CD4-positive, alpha-beta T cell treated with Interleukin-6 at 100 ng/mL for 8 hours (primary cell): ENCODE measurements at places on chromosomes 2 and 18.

GRCh38 chr2:158293722-158294121 lies 162.8 kb downstream of the CCDC148 start:
- DNase-seq, result no peak

DNA sequence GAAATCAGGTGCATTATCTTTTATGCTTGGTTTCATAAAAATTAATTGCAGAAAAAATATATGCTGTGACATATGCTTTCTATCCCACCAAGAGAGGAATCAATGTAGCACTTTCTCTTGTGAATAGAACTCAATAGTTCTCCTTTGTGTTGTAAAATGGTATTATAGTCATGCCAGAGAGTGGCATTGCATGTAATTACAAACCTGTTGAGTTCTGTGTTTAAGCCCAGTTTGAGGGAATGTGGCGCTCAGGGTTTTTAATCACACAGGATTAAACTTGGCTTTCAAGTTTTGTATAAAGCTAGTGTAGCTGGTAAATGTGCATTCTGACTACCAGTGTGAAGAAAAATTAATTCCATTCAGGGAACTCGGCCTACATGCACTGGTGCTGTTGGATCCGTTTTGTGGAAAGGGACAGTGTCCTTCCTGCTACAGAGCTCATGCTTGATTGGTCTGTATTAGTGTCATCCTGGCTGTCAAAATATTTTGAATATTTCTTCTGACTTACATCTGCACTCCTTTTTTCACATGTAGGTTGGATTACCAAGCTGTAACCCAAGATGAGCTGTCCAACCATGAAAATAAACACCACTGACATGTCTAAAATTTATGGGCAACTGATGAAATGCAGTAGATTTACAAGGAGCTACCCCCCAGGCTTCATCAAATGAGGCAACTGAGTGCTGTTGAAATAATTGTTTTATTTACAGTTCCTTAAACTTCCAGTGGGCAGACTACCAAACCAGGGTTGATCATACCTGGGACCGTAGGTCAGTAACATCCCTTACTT lies 80.3 kb downstream of the SLC4A3 start:
- DNase-seq, result no peak

DNA sequence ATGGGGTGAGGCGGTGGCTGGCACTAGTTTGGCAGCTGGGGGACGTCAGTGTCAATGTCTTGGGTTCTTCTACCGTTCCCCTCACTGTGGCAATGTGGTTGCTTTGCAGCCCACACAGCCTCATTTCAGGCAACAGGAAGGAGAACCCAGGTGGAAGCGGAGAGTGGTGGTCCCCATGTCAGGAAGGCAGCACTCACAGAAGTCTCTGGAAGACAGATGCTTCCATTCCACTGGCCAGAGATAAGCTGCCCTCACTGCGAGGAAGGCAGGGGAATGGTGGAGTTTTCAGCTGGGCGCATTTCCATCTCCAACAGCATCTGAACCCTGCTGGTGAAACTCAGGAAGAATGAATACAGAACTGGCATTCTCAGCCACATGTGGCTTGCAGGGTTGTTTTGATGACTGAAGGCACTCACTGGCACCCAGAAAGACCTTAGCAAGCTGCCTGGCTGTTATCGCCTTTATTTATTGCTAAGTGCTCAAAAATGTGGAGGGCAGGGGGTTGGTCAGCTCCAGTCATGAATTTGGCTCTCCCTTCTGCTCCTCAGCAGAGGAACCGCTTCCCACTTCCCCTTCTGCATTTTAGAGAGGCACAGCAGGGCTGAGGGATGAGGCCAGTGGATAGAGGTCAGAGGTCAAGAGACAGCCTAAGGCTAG lies 19.4 kb downstream of the KCNIP3 start:
- DNase-seq, result no peak

DNA sequence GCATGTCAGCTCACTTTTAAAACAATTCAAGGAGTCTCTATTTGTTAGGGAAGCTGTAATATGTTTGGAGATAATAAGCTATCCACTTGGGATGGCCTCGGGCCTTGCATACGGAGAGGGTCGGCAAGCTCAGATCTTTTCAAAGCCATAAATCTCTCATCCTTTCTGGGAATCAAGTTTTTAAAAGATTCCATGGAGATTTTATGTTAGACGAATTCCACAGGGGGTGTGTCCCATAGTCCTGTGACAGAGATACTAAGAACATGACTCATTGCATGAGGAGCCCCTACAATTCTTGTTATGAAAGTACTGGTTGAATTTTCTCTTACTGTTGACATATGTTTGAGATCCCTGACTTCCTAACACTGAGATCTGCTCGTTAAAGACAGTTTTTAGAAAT lies 108.7 kb downstream of the FEZ2 start:
- no peak for DNase-seq

DNA sequence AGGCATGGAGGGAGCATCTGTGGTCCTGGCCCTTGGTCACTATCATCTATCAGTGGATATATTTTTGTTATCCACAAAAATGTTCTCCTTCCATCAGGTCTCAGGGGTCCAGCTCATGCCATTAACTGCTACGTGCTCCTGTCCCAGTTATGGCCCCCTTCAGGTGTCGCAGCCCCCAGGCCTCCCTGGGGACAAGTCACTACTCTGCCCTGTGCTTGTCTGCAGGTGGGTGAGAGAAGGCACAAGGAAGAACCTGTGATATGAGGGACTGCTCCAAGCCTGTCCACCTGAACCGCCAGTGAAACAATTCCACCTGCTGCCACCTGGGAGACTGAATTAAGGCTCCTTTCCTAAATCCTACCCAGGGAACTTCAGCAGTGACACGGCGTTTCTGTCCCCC lies 229.6 kb upstream of the ID2 start:
- DNase-seq, result no peak

DNA sequence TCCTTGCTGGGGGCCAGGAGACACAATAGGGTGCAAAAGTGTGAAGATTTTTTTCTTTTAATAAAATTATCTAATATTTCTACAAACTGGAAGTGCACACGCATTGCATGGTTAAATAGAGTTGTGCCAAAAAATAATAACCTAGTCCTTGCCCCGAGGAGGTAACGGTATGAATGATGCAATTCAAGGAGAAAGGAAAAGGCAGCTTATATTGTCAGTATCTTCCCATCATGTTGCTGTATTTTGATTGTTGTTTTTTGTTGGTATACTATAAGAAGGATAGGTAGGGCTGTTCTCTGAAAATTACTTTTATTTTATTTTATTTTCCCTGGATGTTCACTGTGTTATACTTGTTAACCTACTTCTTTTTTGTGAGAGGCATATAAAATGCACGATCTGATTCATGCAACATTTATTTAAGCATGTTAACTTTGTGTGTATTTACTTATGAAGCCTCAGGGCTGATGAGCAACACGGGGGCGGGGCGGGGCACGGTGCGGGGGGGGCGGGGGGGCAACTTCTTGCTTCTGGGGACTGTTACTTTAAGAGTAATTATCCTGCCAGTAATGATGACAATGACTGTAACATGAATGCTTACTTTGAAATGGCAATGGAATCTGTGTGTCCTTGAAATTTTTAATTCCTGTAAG lies 118.6 kb downstream of the AQP4 start:
- no peak for DNase-seq

DNA sequence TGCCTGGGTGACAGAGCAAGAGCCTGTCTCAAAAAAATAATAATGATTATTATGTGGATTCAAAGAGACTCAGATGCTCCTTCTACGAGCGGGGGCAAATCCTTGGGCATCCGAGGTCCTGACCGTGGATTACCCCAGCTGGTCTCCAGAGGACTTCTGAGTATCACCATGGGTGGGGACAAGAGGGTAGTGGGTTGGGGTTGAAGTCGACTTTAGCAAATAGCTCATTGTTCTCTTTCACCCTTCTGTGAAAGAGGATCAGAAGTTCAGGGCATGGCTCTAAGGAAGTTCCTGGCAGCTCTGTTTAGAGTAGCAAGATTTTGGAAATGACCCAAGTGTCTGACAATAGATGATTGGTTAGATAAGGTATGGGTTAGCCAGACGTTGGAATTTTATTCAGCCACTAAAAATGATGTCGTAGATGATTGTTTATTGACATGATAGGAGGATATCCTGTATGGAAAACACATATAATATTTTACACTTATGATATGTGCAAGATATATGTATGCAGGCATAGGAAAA lies 59.0 kb upstream of the SPRED2 start:
- DNase-seq, result no peak

DNA sequence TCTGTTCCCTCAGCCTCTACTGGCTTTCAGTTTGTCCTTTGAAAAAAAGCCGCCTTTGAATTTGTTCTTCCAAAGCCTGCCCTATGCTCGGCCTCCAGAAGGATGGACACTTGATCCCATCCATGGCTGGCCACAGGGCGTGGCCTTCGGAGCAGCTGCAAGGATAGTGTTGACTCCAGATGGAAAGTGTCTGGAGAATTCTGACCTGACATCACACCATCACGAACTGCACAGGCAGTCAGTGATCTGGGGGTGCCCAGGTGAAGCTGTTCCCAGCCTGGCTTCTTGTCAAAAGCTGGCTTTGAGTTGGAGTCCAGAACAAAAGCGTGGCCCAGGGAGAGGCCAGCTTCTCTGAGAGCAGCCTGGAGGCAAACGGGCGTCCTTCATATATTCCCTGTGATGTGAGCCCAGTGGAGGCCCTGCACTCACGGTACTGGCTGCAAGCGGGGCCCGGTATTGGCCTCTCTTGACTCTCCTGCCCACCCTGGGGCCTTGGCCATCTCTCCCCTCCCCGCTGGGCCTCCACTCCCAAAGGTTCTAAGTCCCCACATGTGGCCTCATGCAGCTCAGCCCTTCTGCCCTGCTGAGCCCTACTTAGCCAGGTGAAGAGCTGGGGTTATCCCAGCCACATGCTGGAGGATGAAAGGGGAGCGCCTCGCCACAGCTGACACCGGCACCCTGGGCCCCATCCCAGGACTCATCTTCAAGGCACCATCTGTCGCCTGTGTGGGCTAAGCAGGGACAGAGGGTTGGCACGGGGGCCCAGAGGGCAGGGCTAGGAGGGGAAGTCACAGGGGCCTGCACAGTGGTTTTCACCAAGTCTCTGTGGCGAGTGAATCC lies 20.4 kb upstream of the ATOH8 start:
- no peak for DNase-seq

- DNase-seq, result no peak
Observed at GRCh38 chr2:20225294-20226151, 593 bp upstream of the SDC1 start.

DNA sequence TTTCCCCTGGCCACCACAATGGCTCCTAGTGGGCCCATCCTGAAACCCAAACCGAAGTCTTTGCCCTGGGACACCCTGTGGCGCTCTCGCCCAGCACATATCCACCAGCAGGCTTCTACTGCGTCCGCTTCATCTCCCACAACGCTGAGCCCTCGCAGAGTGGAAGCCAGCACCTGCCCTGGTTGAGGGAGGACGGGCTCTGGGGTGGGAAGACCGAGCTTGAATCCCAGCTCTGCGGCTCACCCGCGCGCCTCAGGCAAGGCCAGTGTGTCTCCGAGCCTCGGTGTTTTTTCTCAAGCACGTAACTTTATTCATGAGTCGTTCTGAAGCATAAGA lies 15.6 kb downstream of the KLF11 start:
- no peak for DNase-seq

GRCh38 chr2:205169464-205169863 lies 512.8 kb upstream of the NRP2 start:
- no peak for DNase-seq

DNA sequence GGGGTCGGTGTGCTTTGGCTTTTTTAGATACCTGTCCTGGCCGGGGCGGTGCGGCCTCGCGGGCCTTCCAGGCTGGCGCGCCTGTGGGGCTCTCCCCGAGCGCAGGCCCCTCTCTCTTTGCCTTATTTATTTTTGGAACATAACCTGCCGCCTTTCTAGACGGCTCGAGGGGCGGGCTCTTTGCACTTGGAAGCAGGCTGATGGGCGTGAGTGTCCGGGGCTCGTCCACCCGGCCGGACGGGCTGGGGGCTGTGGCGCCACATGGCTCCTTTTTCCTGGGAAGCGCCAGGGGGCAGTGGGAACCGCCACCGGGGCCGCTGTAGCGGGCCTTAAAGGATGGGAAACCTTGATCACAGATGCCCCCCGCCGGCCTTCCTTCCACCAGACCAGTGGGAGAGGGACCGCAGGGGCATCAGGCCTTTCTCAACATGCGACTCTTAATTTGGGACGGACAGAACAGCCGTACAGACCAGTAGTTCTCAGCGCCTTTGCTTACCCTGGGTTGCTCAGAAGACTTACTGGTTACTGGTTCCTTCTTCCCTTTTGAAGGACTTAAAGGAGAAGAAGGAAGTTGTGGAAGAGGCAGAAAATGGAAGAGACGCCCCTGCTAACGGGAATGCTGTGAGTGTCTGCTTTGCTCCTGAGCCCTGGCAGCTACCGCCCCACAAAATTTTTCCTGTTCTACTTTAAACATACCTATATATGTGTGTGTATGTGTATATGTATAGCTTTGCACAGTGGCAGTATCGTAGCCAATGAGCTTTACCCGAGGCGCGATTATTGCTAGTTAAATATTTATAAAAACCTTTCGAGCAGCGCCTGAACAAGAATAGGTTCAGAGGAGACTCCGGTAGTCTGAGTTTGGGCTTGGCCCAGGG lies 2.7 kb downstream of the PTMA start:
- DNase-seq, result no peak

DNA sequence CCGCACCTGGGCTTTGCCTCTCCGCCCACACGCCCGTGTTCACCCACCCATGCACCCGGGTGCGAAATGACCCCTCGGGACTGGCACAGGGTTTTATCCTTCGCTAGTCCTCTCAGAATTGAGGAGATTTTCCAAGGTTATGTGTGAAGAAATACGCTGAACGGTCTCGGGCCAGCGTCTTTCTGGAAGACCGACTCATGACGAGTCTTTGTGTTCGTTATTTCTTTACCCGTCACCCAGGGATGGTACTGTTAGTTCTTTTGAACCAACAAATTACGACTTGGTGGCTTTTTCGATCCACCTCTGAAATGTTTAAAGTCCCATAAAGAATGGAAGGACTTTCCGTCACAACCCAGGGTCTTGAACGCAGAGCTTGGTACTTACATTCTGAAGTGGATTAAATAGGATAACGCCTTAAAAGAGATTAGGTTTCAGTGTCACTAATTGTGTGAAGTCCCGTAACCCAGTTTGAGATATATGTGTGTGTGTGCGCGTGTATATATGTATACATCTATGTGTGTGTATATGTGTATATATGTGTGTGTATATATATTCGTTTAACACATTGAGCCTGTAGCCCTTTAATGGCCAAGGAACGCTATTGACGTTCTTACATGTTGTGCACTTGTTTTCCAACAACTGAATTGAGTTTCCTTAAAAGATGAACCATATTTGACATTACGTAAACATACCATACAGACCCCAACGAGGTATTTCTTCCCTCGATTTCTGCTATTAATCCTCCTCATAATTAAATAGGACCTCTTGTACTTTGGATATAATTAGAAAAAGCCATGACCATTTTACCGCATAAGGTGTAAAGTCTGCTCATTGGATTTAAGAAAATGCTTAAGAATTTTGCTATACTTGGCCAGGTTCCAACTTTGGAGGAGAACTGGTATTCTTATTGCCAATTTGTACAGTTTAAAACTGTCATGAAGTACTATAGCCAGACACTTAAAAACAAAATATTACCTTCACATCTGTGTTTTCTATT lies 889 bp downstream of the ZC3H15 start:
- DNase-seq, result no peak
